MG63 (cell line): ENCODE measurements at places on chromosomes 11 and 22.

DNA sequence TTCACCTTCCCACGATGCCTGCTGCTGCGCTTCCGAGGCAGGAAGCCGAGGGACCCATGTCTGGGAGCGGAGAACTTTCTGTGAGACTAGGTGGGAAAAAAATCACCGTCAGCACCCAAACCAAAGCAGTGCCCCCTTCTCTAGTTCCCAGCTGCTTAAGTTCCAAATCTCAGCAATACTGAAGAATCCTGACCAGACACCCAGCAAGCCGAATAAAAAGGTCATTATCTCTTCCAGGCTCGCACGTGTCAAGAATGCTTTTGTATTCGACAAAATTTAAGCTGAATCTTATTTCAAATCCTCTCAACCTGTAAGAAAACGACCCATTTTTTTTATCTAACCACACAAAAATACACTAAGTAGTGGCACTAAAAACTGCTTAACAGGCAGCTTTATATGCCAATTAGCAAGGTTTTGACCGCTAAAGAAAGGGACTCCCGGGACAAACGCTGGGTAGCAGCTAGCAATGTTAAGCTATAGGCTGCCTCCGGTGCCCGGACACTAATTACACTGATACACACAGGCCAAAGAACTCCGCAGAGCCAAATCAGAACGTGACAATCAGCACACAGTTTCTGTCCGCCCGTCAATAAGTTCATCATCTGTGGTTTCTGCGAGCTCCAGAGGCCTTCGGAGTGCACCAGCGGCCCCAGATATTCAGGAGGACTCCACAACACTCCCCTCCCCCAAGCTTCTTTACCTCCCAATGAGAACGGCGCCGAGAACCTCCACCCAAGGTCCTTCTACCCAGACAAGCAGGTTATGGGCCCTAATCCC is 728 bp downstream of the RPL3 start:
- peak; percentile 28 for DNase-seq

DNA sequence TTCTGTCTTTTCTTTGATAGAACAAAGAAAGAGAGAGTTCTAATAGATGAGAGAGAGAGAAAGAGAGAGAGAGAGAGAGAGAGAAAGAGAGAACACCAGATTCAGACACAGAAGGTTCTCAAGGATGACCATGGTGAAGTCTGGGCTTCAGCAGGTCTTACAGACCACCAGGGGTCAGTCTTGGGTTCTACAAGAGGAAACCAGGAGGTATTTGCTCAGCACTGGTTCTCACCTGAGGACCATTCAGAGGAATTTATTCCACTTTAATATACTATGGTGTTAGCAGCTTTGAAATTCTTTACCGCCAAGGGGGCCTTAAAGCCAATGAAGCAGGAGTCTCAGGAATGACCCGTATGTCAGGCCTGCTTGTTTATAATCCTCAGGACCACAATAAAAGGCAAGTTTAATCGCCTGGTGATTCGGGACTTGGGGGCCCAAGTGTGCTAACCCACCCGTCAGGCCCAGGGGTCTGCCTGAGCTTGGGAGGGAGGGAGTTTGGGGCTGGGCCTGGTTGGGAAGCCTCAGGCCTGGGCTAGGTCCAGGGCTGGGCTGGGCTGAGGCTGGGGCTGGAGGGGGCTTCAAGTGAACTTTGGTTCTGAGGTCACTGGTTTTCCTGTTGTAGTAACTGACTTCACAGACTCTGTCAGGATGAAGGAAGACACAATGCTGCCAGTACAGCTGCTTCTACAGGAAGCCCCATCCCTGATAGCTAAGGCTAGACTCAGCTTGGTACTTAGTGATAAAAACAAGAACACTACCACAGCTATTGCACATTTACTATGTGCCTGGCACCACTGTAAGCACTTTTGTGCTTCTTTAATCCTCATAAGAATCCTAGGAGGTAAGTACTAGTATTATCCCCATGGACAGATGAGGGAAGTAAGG is 179.2 kb upstream of the ZBED5 start:
- DNase-seq: peak; percentile 11

DNA sequence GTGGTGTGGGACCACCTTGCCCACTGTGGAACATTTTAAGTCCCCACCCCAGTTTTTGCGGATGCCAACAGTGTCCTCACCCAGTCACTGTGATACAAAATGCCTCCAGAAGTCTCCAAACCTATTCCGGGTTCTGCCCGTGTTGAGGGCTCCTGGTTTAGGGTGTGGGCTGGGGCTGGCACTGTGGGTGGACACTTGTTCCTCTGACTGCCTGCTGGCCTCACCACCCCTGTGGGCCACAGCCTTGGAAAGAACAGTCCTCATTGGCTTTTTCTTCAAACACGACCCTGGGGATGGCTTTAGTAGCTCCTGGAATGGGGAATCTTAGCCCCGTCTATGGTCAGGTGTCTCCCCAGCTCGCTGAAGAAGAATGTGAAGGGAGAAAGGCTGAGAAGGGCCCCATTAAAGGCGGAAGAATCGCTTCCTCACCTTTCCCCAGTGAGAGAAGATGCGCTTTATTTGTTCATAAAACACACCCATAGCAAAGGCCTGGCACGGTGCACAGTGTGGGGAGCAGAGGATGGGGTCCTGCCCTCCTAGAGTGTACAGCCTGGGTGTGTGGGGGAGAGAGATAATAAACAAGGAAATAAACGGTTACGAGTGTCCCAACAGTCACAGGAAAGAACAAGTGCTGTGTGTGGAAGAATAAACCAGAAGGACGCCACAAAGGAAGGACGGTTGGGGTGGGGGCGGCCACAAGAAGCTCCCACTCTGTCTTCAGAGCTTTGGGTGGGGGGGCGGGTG is 91.6 kb upstream of the SLC22A12 start:
- DNase-seq: no peak

- DNase-seq: peak; percentile 78
Observed at GRCh38 chr11:70203751-70204465, 812 bp downstream of the FADD start.

DNA sequence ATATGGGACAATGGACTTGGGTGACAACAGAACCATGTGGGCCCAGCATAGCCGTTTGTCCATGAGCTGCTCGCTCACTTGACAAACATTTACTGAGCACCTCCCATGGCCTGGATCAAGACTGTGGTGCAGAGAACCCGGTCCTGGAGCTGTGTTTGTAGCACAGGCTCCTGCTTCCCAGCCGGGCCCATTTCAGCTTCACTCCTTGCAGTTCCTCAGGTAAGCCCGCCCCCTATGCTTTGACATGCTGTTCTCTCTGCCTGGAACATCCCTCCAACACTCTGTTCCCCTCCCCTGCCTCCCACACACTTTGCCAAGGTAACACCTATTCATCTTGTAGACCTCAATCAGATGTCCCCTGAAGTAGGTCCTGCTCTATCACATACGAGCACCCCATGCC is 19.3 kb upstream of the IGSF22 start:
- no peak for DNase-seq

- peak; percentile 13 for DNase-seq
Observed at GRCh38 chr11:77602381-77603088, 12.8 kb downstream of the AQP11 start.

- DNase-seq: peak; percentile 64
Observed at GRCh38 chr11:79414644-79415317, 26.0 kb downstream of the TENM4 start.

DNA sequence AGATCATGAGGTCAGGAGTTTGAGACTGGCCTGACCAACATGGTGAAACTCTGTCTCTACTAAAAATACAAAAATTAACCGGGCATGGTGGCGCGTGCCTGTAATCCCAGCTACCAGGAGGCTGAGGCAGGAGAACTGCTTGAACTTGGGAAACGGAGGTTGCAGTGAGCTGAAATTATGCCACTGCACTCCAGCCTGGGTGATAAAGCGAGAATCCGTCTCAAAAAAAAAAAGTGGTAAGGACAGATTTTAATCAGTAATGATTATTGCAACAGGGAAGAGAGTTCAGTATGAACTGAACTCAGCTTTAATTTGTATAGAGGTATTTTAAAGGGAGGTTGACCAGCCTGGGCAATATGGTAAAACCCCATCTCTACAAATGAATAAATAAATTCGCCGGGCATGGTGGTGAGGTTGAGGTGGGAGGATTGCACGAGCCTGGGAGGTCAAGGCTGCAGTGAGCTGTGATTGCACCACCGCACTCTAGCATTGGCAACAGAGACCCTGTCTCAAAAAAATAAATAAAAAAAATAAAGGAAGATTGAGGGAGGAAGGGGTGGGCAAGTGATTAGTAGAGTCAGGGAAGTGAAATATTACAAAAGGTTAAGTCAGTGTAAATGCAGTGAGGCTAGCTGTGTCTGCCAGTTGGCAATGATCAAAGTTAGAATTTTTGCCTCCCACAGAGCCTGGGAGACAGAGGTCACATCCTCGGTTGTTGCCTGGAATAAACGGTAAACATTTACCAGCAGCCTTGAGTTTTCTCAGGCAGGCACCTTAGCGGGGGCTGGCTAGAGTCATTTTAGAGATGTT is 2.6 kb upstream of the MCM5 start:
- DNase-seq: peak; percentile 31

- peak; percentile 35 for DNase-seq
Observed at GRCh38 chr22:17258015-17258787, 39.0 kb upstream of the ADA2 start.

DNA sequence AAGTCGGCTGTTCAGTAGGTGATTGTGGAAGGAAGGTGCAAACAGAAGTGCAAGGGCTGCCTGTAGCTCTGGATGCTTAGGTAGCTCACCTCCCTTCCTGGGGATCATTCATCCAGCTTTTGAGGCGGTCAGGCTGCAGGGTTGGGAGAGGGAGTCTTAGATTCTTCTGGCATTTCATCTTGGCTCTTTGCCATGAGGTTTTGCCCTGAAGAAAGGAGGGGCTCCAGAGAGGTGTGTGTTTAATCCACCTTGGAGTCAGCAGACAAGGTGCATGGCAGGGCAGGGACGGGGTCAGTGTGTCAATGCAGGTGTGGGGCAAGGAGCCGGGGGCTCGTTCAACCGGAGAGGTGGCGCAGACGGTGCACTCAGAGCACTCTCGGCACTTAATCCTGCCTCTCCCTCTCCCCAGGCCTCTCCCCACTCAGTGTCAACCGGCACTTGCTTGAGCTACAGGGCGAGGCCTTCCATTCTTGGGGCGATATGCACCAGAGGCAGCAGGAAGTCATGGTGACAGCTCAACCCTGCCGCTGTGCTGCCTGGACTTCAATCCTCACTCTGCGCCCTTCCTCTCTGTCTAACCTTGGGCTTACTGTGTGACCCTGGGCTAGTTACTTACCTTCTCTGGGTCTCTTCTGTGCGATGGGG is 7.2 kb downstream of the ADAMTS15 start:
- DNase-seq: no peak

- DNase-seq: no peak
Observed at GRCh38 chr11:67541198-67541597, 18.0 kb upstream of the CABP2 start.
